ENCODE measurements at places on chromosomes 2 and 18.

DNA sequence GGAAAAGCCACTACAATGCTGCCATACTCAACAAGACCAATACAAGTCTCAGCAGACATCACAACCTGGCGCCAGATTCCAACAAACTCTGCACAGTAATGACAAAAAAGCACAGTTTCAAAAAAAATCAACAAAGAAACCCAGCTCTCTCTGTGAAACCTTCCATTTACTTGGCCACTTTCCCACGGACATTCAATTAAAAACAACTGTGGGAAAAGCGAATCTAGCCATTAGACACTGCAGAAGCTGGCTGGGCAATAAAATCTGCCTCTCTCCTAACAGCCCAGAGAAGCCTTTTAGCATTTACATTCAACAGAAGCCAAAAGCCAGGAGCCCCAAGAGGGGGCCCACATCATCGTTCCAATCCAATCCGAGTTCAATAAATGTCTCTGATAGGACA lies 128.9 kb downstream of the HDAC4 start:
- DNase-seq: no peak

DNA sequence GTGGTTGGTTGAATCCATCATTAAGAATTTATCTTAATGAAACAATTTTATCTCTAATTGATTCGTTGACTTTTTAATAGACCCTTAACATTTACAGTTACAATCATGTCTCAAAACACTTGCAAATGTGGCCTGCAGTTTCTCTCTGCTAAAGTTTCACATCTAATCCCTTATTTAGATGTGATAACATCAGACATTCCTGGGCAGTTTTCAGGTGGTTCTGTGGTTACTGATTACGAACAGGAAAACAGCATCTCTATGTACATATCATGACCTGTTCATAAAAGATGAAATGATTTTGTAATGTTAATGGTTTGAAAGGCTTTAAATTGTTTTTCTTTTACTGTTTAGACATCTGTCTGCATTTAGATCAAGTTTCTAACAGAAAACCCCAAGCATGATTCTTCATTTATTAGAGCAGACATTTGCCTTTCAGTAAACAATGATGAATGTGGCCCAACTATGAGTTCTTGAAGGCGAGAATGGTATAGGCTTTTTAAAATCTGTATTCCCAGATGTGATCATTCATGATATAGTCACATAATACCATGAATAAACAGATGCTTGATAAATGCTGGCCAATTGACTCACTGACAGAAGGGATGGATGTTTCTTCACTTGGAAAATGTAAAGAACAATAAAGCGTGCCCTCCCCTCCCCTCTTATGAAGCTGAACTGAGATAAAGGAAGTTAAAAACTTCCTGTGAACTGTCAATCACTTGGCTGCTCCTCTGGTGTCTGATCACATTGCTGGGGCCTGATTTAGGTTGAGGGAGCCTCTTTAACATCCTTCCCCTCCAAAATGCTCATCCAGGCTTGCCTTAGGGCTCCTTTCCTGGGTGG lies 3.5 kb downstream of the CAPN14 start:
- DNase-seq: no peak

- peak; percentile 69 for DNase-seq
Measured at GRCh38 chr2:66481100-66481549, 46.2 kb downstream of the MEIS1 start.

DNA sequence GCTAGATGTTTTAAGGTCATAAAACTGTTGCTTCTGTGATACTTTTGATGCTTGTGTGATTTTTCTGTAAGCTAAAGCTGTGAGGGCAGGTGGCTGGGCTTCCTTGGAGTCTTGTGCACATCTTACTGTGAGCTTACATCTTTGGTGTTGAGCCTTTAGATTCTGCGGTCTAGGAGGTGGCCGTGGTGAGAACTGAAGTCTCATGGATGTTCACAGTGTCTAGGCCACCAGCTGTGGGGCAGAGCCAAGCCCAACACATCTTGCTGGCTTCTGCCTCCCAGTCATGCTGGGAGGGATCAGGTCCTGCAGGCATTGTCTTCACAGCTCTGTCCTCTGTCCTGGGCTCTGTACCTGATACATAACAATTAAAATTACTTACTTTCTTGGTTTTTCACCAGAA lies 219.7 kb upstream of the HS6ST1 start:
- DNase-seq: peak; percentile 61

DNA sequence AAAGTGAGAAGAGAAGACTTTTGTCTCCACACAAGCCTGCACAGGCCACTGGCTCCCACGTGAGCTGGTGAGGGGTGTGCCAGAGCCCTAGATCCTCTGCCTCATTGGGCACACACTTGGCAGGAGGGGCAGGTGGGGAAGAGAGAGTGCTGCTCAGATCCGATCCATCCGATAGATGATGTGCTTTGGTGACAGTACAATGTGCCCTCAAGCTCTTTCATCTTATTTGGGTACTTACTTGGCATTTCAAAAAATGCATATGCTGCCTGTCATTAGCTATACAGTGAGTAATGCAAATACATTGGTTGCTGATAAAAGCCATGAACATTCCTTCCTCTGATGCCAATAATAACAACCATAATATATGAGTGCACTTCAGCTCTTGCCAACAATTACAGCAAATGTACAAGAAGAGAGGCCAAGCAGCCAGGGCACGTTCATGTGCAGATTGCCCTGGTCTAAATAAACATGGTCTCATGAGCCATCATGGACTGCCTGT lies 255.3 kb downstream of the VAPA start:
- peak; percentile 97 for DNase-seq

GRCh38 chr18:31718386-31718785 lies 34.0 kb upstream of the B4GALT6 start:
- DNase-seq: no peak

- peak; percentile 84 for DNase-seq
Measured at GRCh38 chr2:237122214-237122666, 36.6 kb downstream of the COPS8 start.

DNA sequence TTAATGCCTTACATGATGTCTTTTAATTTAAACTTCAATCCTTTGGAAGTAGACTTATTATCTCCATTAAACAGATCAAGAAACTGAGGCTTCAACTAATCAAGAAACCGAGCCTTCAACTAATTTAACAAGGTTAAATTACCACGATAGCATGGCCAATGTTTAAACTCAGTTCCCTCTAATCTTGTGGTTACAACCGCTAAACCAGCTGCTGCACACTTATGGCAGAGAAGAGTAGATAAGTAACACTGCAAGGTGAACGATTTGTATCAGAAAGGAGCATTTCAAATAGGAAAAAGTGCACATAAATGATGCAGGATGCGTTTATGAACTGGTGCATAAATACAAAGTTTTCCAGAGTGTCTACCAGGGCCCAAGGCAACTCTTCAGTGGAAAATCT lies 144.6 kb upstream of the CAVIN2 start:
- no peak for DNase-seq

GRCh38 chr2:60818272-60818671 lies 62.2 kb downstream of the PAPOLG start:
- DNase-seq: peak; percentile 16

DNA sequence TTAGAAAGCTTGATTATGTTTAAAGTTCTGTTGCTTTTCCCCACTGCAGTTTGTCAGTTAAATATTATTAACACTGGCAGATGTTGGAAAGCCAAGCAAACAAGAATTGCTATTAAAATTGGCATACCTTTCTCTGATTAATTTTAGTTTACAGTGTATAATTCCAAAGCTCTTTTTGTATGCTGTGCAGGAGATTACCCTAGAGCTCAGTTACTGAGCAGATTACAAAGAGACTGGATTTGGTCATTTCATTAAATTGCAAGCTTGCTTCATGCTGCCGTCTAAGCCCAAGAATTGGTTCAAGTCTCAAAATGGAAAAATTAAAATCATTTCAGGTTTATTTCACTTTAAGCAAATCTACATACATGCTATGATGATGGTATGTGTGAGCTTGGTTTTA lies 2.3 kb downstream of the ASAP2 start:
- DNase-seq: no peak

- DNase-seq: peak; percentile 26
Measured at GRCh38 chr2:25976983-25977741, 5.1 kb downstream of the KIF3C start.

- peak; percentile 7 for DNase-seq
Measured at GRCh38 chr18:35171315-35171987, 69.4 kb upstream of the ZNF397 start.

DNA sequence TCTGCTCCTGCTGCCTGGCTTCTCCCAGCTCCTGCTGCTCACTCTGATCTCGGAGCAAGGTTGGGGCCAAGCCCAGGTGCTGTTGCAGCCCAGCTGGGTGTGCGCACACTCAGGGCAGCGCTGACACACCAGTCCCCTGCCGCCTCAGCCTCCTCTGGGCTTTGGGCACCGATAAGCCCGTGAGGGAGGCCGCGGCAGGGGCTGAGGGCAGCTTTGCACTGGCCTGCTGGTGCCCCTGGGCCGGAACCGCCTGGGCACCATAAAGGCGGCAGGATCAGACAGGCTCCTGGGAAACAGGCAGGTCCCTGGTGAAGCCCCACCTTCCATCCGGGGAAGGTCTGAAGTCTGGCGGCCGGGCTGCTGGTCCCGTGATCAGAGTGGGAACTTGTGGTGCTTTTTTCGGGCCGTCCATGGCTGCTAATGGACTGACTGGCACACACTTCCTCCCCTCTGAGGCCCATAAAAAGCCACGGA lies 14.1 kb upstream of the EML6 start:
- DNase-seq: no peak

DNA sequence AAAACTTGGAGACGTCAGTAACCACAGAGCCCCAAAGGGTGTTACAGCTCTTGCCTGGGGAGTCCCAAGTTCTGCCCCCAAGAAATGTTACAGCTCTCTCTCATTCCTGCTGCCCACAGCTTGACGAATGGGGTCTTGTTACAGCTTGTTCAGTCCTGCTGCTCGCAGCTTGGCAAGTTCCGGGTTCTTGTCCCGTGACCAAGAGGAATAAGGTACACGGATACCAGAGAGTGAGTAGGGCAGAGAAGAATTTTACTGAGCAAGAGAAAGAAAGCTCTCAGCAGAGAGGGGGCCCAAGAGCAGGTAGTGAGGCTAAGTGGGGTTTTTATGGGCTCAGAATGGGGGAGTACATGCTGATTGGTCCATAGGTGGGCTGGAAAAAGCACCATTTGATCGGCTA lies 27.2 kb downstream of the SLC39A6 start:
- no peak for DNase-seq

DNA sequence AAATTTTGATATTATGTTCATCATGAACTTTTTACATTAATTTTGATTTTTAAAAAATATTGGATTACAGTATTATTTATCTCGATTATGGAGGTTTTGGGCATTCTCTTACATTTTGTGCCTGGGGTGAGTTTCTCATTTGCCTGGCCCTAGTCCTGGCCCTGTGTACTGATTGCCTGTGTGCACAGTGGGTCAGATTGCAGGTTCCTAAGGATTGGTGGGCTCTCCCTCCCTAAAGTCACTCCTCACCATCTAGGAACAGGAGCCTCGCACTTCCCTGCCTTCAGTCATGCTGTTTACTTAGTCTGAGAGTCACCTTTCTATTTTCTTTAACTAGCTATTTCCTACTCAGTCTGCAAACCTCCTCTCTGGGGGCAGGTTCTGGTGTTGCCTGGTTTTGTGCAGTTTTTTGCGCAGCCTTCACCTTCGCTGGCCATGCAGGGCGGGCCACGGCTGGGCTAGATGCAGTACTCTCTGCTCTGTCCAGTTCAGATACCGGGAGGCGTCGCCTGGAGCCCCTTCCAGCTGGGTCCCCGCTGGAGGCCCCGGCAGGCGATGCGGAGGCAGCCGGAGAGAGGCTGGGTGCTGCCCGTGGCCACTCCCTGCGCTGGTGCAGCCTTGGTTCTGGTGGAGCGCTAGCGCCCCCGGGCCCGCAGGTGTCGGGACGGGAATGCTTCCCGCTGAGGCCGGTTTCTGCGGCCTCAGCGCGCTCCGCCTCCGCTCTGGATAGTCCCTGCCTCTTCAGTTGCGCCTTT lies 23.3 kb upstream of the MC5R start:
- peak; percentile 8 for DNase-seq

DNA sequence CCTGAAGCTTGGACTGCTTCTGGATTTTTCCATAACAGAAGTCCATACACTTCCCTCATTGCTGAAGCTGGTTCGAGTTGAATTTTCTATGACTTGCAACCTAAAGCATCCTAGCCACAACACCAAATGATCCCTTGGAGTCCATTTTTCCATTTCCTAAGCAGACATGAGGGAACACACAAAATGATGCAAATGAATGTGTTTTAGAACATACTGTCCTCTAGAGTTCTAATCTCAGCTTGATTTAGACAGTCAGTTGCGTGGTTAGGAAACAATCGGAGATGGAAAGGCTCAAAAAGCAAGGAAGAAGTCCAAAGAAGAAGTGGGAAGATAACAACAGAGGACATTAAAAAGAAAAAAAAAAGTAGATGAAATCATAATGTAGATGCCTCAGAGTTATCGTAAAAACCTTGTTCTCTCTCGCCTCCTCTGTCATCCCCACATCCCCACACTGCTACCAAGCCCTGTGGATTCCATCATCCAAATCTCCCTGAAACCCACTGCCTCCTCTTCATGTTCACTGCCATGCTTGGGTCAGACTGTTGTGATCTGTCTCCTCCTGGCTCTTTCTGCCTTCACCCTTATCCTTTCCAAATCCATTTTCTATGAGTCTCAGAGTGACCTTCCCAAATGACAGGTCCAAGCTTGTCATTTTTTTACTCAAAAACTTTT lies 58.4 kb downstream of the TMEM247 start:
- DNase-seq: no peak

DNA sequence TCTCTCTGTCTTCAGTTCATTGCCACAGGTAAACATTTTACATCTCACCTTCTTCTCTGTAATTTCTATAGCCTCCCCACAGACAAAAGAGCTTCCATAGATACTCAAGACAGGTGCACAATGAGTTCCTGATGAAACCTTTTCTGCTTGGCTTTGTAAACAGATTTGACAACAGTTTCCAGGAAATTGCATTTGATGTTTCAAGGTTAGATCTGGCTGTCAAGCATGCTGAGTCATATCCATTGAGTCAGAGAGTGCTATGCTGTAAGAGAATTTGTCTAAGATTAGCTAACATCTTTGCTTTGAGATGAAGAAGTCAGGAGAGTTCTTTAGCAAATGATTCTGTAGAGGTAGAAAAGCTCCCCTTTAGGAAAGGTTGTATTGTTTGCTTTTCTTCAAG lies 40.6 kb upstream of the MAP2 start:
- DNase-seq: peak; percentile 37

DNA sequence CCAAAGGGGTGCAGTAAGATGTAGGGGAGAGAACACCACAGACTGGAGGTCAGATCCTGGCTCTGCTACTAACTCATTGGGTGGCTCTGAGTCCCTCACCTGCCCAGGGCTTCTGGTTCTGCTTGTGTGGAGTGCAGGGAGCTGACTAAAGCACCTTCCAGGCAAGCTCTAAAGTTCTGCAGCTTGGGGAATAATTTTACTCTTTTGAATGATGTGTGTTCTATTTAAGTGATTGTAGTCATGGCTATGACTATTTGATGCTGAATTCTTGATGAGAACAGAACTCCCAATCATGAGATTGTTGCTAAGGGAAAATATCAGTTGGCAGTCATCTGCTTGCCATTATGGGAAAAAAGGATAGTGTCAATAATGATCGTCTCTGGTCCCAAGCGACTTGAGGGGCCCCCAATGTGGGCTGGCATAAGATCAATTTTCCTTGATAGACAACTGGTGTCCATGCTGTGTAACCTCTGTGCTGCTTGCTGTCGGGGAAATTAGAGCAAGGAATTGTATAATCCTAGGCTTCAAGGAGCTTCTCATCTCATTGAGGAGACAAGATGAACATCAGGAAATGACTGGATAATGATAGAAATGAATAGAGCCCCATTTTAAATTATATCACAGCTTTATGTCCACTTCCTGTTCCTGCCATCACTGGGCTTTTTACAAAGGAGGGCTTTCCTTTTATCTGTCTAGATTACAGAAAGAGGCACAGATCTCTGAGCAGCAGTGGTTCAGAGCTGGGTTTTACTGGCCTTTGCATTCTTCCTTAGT lies 131.7 kb downstream of the SLC4A3 start:
- DNase-seq: no peak

- DNase-seq: peak; percentile 80
Measured at GRCh38 chr2:54560146-54560881, 104.2 kb downstream of the SPTBN1 start.
